Tibial nerve (tissue), 4 donors: ENCODE measurements at places on chromosomes 3 and 15. TPM values are rescaled to one million over a fixed set of nuclear protein-coding genes. Genes with fewer than 3 reads are reported as not detected.

GRCh38 chr15:39602143-39602542 lies 21.3 kb downstream of the THBS1 start:
- no peak for DNase-seq

DNA sequence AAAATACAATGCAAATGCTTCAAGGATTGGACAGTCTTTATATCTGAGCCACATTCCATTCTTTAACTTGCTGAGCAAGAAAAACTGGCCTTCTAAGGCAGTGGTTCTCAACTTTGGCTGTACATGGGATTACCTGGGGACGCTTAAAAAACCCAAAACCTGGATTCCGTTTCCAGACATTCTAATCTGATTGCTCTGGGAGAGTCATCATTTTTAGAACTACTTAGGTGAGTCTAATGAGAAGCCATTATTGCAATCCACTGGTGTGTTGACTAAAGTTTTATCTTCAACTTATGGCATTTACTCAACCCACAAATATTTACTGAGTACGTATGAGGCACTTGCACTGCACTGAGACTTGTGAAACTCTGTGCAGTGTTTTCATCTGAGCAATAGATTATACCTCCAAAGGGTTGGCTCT lies 195.7 kb upstream of the ATP11B start:
- DNase-seq: no peak

- no peak for DNase-seq
These were observed 14.4 kb upstream of the ATP13A4 start for GRCh38 chr3:193569119-193569518.

- DNase-seq: no peak
These were observed 20.7 kb upstream of the SNRPA1 start for GRCh38 chr15:101315736-101316135.

The FGF7 gene
- total RNA-seq: 240 TPM

The CAPN3 gene
- total RNA-seq: 29.7 TPM

GRCh38 chr3:243356-243725 lies 46.8 kb downstream of the CHL1 start:
- no peak for DNase-seq

GRCh38 chr3:15330031-15330596 lies 2.3 kb downstream of the SH3BP5 start:
- peak; percentile 90 for DNase-seq

- peak; percentile 32 for DNase-seq
These were observed 688 bp downstream of the SETD5 start for GRCh38 chr3:9397906-9398699.

DNA sequence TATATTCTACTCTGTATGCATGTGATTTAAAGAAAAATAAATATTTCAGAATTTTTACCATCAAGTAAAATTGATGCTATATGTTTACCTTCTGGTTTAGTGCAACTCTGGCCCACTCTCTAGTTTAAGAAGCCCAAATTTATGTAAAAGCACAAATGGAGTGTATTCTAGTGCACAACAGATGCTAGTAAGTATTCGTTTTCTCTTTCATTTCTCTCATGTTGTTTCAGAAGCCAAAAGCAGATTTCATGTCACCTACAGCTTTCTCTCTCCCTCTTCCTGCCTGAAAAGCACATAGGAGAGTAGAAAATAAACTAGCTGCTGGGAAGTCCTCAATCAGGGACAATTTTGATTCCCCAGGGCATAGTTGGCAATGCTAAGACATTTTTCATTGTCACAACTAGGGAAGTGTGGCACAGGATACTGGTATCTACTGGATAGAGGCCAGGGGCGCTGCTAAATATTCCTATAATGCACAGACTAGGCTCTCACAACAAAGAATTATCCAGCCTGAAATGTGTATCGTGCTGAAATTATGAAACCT lies 147.4 kb upstream of the ARHGEF26 start:
- no peak for DNase-seq

GRCh38 chr3:54215521-54215920 lies 93.2 kb downstream of the CACNA2D3 start:
- no peak for DNase-seq

The ATP1B3 gene
- total RNA-seq: 88.8 TPM

GRCh38 chr3:45178183-45179023 lies 32.2 kb upstream of the CDCP1 start:
- DNase-seq: no peak

GRCh38 chr15:27426805-27427204 lies 455.8 kb downstream of the GABRG3 start:
- DNase-seq: no peak

GRCh38 chr3:165742351-165742750 lies 94.9 kb downstream of the BCHE start:
- no peak for DNase-seq

GRCh38 chr3:70818145-70818544 lies 505.7 kb upstream of the MDFIC2 start:
- no peak for DNase-seq

The MYD88 gene
- total RNA-seq: 36.2 TPM

The SIAH2 gene
- 73.7 TPM for total RNA-seq

DNA sequence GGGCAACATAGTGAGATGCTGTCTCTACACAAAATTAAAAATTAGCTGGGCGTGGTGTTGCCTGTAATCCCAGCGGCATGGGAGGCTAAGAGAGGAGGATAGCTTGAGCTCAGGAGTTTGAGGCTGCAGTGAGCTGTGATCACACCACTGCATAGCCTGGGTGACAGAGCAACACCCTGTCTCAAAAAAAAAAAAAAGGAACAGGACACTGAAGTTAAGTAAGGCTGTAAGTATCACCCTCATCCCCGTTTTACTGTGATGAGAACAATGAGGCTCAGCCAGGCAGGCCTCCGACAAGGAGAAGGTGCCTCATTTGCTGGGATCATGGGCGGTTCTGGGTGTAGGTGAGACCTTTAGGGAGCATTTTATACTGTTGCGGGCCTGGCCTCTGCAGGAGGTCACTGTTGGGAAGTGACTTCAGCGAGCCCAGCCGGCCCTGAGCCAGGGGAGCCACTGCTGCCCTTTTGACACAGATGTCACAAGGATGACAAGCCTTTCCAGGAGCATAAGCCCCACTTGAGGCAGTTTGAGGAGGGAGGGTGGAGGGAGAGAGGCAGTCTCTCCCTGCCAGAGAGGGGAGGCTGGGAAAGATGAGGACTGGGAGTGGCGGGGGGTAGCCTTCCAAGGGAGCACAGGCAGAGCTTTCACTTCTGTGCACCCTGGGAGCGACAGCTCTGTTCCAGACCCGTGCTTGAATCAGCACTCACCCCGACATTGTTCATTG lies 30.8 kb downstream of the IRAK2 start:
- DNase-seq: no peak

GRCh38 chr3:162666835-162667234 lies 1170.2 kb downstream of the OTOL1 start:
- DNase-seq: no peak
